H9 (cell line): ENCODE measurements at places on chromosomes 2 and 18.
A peak's percentile ranks its signal among the peaks of the same experiment; 100 is the strongest.

DNA sequence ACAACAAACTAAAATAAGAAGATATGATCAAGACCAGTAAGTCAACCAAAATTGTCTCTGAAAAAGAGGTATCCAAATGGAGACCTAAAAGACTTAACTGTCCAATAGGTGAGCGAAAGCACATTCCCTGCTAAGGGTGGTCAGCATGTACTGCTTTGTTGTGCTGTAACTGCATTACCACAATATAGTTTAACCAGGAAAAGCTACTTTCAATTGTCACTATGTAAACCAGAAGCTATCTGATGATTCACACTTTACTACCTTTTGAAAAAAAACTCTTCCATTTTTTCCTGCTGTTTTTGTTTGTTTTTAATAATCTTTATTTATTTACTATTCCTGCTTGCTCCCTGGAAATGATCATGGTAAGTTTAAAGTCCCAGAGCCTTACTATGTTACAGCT lies 36.1 kb downstream of the ASXL2 start:
- DNase-seq: no peak

- DNase-seq: no peak
Observed at GRCh38 chr18:2651981-2652380, 3.5 kb upstream of the SMCHD1 start.

DNA sequence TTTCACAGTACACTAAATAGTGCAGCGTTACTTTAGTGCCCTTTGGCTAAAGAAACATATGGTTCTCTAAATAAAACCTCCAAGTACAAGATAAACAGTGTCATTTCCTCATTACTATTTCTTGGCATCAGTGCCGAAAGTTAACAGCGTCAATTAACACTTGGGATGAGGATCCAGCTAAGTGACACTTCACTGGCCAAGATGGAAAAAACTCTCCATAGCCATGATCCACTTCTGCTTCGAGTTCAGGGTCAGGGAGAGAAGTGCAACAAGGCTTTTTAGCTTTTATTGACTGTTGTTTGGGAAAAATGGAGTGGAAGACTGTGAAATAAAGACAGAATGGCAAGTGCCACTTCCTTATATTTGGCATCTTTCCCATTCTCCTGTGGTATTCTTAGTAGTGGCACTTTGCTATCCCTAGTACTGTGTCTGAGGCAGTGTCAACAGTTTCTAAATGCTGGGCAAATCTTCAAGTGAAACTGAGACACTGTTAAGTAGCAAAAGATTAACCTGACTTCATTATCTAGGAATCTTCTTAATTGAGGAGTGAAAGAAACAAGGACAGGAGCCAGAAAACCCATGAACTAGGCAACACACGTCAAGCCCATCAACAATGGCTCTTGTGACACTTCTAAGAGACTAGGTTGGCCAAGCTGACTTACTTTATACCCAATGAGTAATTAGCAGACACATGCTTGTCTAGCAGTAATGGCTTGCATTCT lies 222.5 kb upstream of the SESTD1 start:
- no peak for DNase-seq

DNA sequence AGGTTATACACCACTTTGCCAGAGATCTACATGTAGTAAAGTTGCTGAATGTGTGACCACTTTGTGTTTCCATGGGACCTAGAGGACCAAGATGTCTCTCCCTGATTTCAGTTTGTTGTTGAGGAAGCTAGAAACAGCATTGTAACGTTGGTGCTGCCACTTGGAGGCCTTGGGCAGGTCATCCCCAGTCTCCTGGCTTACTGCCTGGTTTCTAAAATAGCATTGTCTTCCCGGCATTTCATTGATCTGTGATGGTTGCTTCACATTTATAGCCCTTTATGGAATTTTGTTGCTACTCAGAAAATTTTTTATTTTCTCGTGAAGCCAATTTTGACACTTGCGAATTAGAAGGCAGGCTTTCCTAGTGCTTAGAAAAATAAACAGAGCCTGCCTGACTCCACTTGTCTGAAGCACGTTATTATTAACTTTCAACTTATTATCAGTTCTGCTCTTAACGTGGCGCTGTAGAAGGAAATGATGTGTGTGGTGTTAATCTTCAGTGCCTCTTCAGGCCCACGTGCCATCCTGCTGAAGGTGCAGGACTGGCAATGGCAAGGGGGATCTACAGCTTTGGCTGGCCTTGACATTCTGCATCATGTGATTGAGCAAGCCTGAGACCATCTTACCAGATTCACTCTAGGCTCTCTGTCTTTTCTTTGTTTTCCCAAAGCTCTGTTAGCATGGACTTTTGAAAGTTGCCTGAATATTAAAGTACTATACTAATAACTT lies 59.9 kb downstream of the INPP4A start:
- no peak for DNase-seq

- DNase-seq: peak; percentile 26
Observed at GRCh38 chr2:71672826-71673795, 219.8 kb downstream of the DYSF start.

GRCh38 chr18:69128566-69128965 lies 272.1 kb upstream of the DOK6 start:
- no peak for DNase-seq

- no peak for DNase-seq
Observed at GRCh38 chr2:215881582-215881981, 131.8 kb downstream of the MREG start.

DNA sequence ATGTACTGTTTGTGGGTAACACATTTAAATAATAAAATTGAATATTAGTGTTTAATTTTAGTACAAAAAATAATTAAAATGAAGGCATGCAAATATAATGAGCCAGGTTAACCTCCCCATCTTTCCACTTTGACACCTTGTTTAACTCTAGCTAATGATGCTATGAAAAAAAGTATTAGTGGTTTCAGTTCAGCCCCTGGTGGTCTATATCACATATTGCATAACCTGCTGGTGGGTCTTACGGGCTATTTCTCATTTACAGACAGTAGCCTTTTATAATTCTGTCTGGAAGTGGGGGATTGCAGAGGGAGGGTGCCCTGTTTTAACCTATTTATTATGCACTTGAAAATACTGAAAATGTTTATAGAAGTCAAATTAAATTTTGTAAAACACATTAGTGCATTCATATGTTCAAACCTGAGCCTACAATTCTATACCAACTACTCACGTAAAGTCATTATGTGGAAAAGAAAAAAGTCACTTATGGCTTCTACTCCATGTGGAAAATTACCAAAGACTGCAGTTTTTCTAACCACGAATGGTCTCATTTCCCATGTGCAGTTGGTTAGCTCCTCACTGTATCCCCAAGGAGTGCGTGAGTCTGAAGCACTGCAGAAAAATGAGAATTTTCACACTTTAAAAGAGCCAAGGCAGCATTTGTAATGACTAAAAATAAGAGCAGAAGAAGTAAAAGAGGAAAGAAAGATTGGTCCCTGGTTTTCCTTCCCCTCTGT lies 381.0 kb downstream of the MTX2 start:
- no peak for DNase-seq

GRCh38 chr2:20551945-20552328 lies 99.0 kb downstream of the HS1BP3 start:
- no peak for DNase-seq

- no peak for DNase-seq
Observed at GRCh38 chr18:77063260-77063659, 69.3 kb downstream of the MBP start.

DNA sequence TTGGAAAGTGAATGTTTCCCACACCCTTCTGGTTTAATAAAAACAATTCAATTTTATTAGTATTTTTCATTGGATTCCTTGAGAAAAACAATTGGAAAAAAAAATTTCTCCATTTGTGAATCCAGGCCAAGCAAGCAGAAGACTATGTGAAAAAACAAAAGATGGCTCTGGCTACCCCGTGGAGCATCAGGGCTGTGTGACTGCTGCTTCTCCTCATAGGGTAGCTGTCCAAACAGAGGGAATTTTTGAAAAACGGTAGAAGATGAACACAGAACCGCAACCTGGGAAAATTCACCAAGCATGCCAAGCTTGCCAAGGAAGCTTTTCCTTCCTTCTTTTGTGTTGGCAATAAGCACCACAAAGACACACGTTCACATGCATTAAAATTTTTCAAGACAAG lies 71.3 kb upstream of the ACVR2A start:
- no peak for DNase-seq

GRCh38 chr2:99140860-99141109 lies 722 bp upstream of the C2orf15 start:
- no peak for DNase-seq

GRCh38 chr2:135664623-135665068 lies 77.0 kb upstream of the UBXN4 start:
- no peak for DNase-seq
